ENCODE measurements at places on chromosomes 2 and 18.

GRCh38 chr2:170887496-170887895 lies 41.6 kb upstream of the GORASP2 start:
- no peak for DNase-seq

- no peak for DNase-seq
These were observed 31.4 kb downstream of the ZCCHC2 start for GRCh38 chr18:62554061-62554815.

- DNase-seq: no peak
These were observed 247.8 kb upstream of the SIX2 start for GRCh38 chr2:45256867-45257641.

DNA sequence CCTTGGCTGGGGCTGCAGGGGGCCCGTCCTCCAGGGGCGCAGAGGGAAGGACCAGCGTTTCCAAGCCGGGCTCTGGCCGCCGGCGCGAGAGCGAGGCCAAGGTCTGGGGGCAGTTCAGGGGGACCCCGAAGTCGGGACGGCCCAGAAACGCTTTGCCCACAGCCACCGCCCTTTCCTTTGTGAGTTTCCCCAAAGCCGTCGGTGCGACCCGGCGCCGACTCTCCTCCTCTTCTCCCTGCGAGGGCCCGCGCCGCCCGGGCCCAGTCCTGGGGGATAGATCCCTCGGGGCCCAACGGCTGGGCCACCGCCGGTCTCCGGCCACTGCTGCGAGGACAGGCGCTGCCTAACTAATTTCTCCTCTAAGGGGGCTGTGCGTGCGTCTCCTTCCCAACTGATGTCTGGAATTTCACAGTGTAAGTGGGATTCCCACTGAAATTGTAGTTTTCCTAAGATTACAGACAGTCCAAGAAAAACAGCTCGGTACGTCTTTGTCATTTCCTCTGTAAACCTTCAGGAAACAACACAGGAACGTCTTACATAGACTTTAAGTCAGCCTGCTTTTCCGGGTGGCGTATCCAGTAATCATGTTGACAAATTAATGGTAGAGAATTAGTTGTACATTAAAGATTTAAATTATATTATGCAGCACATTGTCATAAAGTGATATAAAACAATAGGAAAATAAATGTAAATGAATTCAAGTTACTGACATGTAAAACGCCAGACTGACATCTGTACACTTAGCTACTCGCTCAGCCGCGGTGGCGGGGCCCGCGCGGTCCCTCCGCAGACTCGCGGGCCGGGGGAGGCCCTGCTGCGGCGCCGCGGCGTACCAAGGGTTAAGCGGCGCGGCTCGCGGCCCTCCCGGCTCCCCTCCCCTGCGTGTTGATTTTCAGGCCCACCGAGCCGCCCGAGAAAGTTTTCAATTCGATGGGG lies 139.4 kb upstream of the SIX3 start:
- no peak for DNase-seq

DNA sequence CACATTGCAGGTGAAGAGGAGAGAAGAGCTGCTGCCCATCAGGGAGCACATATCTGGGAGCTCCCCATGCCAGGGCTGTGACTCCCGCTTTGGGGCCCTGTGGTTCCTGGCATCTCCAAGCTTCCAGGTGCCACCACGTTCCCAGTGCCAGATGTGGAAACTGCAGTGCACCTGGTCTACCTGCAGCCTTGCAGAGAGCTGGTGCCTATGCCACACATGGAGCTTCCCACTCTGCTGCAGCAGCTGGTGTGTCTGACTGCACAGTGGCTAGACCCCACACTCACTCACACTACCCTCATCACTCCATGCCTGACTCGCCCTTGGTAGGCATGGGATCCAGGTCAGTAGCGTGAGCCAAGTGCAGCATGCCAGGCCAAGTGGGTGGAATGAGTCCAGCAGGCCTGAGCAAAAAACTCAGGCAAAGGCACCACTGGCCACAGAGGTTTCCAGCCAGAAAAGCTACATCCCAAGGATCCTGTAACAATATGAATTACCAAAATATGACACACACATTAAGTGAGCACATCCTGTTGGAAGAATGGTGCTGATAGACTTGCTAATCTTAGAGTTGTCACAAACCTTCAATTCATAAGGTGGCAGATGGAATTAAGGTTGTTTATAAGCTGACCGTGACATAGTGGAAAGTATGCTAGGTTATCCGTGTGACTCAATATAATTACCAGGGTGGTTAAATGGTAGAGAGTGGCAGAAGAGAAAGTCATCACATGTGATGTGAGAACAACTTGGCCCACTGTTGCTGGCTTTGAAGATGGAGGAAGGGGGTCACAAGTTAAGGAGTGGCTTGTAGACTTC lies 150.9 kb downstream of the EHBP1 start:
- DNase-seq: no peak

- no peak for DNase-seq
These were observed 126.7 kb upstream of the ITGB6 start for GRCh38 chr2:160326786-160327185.

- DNase-seq: no peak
These were observed 105.1 kb upstream of the TTC27 start for GRCh38 chr2:32522770-32523169.

DNA sequence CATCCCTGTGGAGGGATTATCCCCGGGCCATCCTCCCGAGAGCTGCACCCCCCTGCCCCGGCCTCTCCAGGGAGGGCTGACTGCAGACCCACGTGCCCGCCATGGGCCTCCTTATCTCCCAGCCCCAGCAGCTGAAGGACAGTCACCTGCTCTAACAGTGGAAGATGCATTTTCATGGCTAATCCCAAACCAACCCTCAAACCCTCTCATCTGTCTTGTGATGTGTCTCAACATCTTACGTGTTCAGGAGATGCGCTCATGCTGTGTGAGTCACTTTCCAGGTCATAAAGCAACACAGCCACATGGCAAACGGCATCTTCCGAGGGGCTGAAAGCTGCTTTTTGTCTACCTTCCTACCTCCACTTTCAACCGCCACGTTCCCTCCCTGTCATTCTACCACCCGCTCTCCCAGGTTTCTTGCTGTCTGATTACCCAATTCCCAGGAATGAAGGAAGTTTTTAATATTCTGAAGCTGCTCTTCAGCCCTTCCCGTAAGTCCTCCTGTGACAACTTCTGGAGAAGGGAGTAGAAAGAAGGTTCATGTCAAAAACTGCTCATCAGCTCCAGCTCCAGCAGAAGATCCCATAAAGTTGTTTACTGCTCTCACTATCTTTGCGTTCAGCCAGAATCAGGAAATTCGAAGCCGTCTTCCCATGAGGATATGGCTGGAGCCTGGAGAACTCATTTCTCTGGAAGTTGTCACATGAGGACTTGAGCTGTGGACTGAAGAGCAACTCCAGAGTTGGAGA lies 54.5 kb downstream of the MBP start:
- no peak for DNase-seq

GRCh38 chr2:21761361-21761760 lies 637.6 kb downstream of the TDRD15 start:
- DNase-seq: no peak

- DNase-seq: no peak
These were observed 87.5 kb upstream of the SESTD1 start for GRCh38 chr2:179352181-179352580.

GRCh38 chr2:13542061-13542460 lies 825.3 kb downstream of the TRIB2 start:
- DNase-seq: no peak

DNA sequence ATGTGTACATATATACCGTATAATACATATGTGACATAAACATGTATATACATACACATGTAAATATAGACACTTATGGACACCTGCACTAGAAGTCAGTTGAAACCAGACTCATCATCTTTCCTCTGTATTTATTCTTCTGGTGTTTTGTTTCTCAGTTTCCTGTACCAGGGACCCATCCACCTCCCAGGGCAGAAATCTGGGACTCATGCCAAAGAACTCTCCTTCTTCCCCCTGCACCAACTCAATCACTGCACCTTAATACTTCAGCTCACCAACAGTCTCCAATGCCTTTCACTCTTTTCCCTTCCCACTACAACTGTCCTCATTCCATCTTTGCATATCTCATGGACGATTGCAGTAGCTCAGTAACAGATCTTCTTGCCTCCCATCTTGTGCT lies 428.0 kb downstream of the FBXO15 start:
- DNase-seq: no peak

DNA sequence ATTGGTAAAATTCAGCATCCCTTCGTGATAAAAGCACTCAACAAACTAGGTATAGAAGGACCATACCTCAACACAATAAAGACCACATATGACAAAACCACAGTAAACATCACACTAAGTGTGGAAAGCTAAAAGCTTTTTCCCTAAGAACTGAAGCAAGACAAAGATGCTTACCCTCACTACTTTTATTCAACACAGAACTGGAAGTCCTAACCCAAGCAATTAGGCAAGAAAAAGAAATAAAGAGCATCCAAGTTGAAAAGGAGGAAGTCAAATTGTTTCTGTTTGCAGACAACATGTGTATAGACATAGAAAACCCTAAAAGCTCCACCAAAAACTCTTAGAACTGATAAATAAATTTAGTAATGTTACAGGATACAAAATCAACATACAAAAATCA lies 271.7 kb downstream of the RBM43 start:
- DNase-seq: no peak

DNA sequence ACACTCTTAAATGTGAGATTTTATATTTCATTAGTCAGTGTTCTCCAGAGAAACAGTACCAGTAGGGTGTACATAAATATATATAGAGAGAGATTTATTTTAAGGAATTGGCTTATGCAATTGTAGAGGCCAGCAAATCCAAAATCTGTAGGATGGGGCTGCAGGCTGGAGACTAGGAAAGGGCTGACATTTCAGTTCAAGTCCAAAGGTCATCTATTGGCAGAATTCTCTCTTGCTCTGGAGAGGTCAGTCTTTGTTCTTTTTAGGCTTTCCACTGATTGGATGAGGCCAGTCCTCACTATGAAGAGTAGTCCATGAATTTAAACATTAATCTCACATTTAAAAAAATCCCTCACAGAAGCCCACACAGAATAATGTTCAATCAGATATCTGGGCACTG lies 170.8 kb upstream of the NCKAP5 start:
- DNase-seq: no peak

- DNase-seq: no peak
These were observed 24.1 kb downstream of the HJURP start for GRCh38 chr2:233830111-233830802.

DNA sequence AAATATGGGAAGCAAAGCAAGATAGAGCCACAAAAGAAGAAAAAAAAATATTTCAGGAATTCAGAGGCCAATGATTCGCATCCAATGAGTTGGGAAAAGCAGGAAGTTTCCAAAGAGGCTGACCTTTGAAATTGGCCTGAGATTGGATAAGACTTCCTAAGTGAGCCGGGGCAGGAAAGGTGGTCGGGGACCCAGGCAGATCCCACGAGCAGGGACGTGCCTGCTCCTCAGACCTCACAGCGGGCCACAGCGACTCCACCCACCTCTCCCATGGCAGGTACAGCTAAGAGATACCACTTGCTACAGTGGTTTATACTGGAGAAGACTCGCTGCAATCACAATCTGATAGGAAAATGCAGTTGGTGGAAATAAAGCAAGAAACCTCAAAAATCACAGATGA lies 102.8 kb upstream of the SALL3 start:
- no peak for DNase-seq

DNA sequence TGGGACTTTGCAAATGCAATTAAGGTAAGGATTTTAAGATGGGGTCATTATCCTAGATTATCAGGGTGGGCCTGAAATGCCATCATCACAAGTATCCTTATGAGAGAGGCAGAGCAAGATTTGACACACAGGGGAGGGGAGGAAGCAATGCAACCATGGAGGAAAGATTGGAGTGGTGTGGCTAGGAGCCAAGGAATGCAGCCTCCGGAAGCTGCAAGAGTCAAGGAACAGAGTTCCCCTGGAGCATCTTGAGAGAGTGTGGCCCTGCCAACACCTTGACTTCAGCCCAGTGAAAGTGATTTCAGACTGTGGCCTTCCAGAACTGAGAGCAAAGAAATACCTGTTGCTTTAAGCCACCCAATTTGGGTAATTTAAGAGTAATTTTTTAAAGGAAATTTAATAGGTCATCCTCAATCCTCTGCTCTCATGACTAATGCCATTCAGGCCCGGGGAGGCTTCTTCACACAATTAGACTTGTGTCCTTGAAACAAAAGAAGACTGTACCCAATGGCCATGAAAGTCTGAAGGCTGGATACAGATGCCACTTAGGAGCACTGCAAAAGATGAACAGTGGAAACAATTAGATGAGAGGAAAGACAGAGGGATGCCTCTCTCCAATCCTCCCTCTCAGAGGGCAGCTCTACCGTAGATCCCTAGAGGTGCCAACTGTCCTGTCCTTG lies 250.3 kb upstream of the ID2 start:
- DNase-seq: no peak

GRCh38 chr2:57965961-57966360 lies 80.6 kb upstream of the VRK2 start:
- DNase-seq: no peak

DNA sequence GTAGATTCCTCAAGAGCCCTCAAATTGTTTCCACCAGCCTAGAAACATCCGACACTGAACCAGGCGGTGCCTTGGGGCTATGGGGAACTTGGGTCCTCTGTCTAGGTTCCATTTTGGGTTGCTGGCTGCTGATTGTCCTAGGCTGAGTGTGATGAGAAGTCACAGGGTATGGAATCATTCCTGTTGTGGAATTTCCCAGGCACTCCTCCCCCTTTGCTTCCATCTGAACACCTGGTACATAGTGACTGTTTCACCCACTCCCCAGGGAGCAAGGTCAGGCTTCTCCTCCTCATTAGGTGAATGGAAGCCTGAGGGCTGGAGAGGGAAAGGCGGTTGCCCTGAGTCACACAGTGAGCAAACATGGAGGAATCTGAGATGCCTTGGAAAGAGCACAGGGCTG lies 4.5 kb downstream of the KIF3C start:
- no peak for DNase-seq

DNA sequence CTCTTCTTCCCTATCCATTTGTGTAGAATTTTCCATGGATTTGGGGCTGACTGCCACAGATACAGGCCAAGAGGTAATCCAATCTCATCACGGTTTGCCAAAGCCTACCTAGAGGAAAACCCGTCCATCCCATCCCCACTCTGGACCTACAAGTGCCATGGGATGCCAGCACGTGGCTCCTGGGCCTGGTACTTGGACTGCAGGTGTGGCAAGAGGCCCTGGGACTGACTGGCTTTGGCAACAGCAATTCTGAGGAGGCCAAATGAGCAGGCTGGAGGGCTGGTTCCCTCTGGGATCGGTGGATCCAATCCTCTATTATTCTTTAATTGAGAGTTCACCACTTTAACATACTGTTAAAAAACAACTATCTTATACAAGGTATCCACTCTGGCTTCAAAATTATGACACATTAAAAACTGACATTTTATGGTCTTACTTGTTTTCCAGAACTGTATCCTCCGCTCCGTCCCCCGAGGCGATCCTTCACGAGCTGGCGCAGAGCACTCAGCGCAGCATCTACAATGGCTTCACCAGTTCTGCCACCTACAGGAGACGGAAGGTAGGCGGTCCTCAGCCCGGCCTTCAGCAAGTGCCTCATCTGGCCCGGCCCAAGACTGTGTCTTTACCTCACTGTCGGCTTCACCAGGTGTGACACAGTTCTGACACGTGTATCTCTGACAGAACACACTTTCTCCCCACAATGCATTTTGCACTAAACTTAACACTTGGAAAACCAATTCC lies 19.8 kb downstream of the PDIA6 start:
- no peak for DNase-seq
